Mucosa of descending colon (tissue), 3 donors: ENCODE measurements at places on chromosomes 5 and 9.

DNA sequence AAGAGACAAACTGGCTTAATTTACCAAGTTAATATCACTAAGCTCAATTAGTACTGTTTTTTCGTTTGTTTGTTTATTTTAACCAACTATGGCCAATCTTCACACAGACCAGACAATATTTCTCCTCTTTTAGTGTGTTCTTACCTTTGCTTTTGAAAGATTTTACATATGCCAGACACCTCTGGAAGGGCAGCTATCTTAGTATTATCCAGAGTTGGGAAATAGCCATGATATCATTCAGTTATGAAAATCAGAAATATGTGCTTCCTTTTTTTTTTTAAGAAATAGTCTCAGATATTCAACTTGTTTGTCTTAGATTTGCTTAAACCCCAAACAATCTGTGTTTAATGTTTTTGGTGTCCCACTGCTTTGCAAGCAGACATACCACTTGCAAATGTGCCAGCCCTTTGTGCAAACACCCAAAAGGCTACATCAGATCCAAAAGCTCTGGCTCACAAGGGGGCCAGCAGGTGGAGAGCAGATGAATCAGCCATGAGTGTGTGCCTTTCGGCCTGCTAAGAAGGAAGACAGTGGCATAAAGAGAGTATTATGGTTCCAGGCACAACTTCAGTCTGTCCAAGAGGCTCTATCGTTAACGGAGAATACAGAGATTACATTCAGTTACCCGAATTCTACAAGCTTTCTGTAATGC is 147.6 kb downstream of the EFNA5 start:
- DNase-seq, result no peak

- DNase-seq, result no peak
Observed at GRCh38 chr5:131575660-131576227, 59.3 kb downstream of the RAPGEF6 start.

DNA sequence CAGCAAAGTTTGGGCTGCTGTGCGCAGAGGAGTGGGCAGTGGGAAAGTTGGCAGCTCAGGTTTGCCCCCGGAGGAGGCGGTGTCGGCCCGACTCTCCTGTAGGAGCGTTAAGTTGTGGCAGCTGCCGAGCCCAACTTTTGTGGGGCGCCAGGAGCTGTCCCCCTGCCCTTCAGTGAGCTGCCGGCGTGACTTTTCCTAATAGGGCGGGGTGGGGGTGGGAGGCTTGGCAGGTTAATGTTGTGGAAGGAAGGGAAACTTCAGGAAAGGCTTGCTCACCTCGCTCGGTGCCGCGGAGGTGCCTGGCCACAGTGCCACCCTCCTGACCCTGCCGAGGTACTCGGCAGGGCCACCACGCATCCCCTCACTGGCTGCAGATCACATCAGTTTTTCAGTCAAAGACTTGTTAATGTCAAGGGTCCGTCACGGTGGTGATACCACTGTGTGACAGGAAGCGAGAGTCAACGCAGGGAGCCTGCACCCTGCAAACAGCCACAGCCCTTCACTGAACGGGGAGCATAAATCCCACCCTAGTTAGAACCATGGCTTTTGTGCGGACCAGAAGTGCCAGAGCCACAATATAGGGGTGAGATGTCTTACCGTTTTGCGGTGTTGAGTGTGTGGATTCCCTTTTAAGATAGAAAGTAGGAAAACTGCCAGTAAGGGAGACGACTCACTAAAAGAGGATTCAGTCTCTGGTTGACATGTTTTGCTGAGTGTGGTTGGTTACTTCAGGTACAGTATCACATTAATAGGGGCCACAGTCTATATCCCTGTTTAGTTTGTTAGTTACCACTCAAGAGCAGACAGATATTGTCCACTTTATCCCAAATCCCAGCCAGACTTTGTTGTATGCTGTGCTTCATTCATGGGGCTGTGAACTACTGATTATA is 796 bp downstream of the LNPEP start:
- no peak for DNase-seq

DNA sequence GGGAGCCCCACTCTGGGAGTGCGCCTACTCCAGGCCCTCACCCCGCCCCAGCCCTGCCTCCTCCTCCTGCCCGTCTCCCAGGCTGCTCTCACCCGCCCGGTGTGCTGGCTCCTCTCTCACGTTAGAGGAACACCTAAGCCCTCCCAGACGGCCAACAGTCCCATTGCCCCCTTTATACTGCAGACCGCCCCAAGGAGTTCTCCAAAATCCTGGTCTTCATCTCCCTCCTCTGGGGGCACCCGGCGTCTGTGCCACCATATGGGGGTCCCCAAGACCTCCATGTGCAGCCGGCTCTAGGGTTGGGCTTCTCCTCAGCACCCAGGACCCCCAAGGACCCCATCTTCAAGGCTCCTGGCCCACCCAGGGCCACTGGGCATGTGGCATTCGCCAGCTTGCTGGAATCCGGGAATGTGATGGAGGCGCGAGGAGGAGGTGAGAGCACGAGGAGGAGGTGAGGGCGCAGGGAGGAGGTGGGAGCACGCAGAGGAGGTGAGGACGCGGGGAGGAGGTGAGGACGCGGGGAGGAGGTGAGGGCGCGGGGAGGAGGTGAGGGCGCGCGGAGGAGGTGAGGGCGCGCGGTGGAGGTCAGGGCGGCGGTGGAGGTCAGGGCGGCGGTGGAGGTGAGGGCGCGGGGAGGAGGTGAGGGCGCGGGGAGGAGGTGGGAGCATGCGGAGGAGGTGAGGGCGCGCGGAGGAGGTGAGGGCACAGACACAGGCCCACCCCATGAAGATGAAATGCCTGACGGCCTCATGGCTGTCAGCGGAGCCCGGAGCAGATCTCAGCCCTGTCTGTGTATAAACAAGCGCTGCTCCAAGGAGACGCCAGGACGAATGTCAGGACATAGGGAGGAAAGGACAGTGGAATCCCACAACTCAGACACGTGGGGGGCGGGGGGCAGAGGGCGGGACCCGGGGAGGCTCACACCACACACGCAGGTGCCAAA is 41.2 kb downstream of the EXD3 start:
- no peak for DNase-seq
